ENCODE measurements at places on chromosomes 1 and 21.

- DNase-seq, result no peak
Observed at GRCh38 chr21:25080141-25080540, 527.1 kb downstream of the MRPL39 start.

GRCh38 chr1:47951545-47952235, 45.5 kb downstream of the TRABD2B start:
- no peak for DNase-seq

DNA sequence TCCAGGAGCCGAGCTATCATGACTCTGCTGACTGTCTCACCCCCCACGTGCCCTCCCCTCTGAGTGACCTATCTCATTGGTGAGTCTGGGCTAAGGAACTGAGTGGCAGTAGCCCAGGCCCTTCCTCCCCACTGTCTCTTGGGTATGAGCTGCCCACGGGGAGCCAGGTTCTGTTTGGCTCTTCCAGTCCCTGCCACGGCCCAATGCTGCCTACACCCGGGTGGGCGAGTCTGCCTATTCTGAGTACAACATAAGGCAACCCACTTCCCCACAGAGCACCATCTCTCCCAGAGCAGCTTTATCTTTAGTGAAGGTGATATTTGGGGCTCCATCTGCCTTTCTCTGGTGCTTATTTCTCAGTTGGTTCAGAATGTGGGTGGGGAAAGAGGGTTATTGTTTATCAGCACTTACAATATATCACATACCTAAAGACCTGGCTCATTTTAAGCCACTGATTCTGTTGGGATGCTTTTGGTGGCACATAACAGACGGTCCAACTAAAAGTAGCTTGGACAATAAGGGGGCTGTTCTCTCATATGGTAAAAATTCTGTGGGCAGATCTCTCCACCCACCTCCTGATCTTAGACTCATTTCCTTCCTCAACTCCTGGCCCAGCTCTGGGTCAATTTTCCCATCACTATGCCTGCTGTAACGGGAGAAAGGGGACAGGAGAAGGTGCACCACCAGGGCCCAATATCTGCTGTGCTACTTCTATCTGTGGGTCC, 27.7 kb upstream of the VWA5B1 start:
- no peak for DNase-seq

DNA sequence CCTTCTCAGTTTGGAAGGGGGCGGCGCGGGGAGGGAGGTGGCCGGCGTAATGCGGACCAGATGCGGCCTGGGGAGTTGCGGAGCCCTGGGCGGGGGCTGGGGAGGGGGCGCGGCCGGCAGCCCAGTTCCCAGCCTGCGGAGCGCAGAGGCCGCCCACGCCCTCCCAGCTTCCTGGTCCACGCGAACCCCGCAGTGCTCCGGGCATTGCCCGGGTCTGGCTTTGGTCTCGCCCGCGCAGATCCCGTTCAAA, 695 bp downstream of the DMBX1 start:
- DNase-seq, result no peak

DNA sequence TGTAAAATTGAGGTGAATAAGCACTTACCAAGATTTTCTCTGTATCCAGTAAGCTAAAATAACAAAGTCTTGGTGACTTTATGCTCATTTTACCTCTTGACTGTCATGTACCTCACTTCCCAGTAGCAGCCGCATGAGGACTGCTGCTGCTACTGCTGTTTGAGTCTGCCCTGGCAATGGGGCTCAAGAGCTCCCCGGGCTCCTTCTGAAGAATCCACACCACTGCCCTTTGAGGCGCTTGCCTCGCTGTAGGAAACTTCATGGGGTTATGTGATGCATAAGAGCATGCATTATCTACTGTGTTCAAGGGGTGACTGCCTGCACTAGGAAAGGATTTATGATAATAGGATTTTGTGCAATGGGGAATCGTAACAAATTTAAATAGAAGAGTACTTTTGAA, 113.5 kb downstream of the NTNG1 start:
- DNase-seq, result no peak

DNA sequence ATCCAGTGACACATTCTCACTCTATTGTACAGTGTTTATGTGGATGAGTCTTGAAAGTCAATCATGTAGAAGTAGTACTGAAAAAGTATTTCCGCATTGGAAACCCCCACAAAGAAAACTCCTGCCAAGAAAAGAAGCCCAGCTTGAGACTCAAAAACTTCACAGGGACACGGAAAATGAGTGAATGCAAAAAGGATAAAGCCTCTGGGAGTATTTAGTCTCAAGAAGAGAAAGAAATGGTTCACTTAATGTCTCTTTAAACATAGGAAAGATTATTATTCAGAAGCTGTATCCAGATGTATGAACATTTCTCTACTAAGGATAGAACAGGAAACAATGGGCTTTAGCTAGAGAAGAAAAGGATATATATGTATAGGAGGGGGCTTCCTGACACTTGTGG, 304.5 kb downstream of the BARHL2 start:
- no peak for DNase-seq

- DNase-seq, result no peak
Observed at GRCh38 chr1:215282557-215282956, 200.0 kb downstream of the KCNK2 start.

DNA sequence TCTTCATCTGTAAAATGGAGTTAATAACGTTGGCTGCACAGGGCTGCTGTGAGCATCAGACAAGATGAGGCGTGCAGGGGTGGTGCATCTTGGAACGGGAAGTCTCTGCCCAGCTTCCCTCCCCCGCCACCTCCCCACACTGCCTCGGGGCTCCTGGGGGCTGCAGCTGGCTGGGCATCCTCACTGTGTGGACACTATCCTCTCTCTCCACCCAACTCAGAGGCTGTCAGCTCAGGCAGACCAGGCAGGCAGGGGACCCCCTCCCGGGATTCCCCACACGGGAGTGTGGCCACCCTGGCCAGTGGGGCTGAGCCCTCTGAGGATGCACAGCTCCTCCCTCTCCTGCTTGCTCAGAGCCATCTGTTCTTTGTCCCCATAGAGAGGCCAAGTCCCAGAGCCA, 122.7 kb downstream of the CCDC185 start:
- DNase-seq, result peak; percentile 10

- no peak for DNase-seq
Observed at GRCh38 chr1:218985424-218985984, 188.2 kb upstream of the LYPLAL1 start.

DNA sequence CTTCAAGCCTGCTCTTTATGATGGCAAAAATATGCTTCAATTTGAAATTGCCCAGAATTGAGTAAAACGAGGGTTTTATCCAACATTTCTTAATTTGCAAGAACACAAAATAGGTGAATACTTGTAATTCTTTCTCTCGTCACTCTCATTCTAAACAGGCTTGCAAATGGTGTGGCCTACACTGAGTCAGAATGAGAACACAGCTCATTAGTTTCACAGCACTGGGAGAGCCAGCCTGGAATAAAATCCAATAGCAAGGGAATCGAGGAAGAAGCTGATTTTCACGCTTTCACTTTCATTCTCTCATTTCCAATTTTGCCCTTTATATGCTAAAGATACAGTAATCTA, 537.5 kb downstream of the LTN1 start:
- DNase-seq, result no peak

- DNase-seq, result no peak
Observed at GRCh38 chr1:29213055-29213454, 17.7 kb downstream of the MECR start.

- DNase-seq, result no peak
Observed at GRCh38 chr1:212629450-212630157, 21.0 kb downstream of the ATF3 start.

GRCh38 chr1:234083460-234083859, 179.0 kb downstream of the SLC35F3 start:
- no peak for DNase-seq

- no peak for DNase-seq
Observed at GRCh38 chr1:6111571-6111970, 65.9 kb downstream of the KCNAB2 start.

DNA sequence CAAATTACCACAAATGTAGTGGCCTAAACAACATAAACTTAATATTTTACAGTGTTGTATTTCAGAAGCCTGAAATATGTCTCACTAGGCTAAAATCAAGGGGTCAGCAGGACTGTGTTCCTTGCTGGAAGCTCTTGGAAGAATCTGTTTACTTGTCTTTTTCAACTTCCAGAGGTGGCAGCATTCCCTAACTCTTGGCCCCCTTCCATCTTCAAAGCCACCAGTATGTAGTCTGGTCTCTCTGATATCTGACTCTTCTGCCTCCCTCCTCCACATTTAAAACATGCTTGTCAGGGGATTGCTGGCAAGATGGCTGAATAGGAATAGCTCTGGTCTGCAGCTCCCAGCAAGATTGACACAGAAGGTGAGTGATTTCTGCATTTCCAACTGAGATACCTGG, 567.5 kb downstream of the PLA2G4A start:
- DNase-seq, result no peak
